ENCODE measurements at places on chromosomes 1 and 21.
A peak's percentile ranks its signal among the peaks of the same experiment; 100 is the strongest.

DNA sequence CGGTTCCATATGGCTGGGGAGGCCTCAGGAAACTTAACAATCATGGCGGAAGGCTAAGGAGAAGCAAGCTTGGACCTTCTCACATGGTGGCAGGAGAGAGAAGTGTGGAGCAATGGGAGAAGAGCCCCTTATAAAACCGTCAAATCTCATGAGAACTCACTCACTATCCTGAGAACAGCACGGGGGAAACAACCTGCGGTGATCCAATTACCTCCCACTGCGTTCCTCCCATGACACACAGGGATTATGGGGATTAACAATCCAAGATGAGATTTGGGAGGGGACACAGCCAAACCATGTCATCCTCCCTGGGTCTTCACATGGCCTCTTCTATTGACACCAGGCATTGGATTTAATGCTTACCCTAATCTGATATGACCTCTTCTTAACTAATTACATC, 455.1 kb upstream of the VAMP3 start:
- no peak for DNase-seq

DNA sequence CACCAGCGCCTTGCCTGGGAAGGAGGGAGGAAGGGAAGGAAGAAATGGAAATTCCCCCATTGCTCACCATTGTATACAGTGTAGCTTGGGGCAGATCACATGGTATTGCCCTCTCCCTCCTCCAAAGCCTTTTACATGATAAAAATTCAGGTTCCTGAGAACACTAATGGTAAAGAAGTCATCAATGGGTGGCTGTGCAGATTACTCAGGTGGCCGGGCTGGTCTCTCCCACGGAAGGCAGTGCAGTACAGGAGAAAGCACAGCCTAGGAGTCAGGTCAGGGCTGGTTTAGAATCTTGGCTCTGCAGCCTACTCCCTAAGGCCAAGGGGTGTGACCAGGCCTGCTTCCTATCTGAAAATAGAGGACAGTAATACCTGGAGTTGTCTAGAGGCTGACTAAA, 107.9 kb downstream of the SUSD4 start:
- DNase-seq, result no peak

DNA sequence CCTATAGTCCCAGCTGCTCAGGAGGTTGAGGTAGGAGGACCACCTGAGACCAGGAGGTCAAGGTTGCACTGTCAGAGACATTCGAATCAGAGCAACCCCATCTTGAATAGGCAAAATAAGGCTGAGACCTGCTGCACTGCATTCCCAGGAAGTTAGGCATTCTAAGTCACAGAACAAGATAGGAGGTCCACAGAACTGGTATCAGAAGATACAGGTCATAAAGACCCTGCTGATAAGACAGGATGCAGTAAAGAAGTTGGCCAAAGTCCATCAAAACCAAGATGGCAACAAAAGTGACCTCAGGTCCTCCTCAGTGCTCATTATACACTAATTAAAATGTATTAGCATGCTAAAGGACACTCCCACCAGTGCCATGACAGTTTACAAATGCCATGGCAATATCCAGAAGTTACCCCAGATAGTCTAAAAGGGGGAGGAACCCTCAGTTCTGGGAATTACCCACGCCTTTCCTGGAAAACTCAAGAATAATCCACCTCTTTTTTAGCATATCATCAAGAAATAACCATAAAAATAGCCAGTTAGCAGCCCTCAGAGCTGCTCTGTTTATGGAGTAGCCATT, 65.2 kb upstream of the KLHDC7A start:
- no peak for DNase-seq

DNA sequence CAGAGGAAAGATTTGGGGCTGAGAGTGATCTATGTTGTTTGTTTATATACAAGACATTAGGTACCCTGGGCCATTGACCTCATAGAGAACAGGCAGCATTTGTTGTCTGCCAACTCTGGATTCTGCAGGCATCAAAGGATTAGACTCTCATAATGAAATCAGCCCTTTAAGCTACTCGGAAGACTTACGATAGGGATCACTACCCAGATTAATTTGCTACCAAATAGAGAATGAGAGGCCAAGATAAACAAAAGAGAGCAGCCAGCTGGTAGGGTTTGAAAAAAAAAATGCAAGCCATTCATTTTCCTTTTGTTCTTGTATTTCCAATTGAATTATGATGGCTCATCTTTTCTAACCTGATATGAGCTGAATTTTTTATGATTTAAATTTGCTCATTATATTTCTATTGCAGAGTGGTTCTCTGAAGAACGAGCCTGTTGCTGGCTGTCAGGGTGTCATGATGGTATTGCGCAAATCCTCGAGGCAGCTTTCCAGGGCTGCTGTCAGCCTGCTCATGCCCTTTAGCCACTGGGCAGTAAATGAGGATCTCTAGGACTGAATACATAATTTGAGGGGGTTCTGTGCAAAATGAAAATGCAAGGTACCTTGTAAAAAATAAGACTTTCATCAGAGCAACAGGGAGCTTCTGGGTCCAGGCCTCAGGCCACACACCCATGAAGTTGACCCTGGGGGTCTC, 116.4 kb upstream of the KCNJ15 start:
- peak; percentile 62 for DNase-seq

GRCh38 chr1:79472067-79472656, 465.6 kb upstream of the ADGRL4 start:
- DNase-seq, result no peak

- no peak for DNase-seq
These were observed 11.5 kb downstream of the ZNF697 start for GRCh38 chr1:119636491-119637089.

- DNase-seq, result no peak
These were observed 126.5 kb downstream of the MATN1 start for GRCh38 chr1:30596891-30597290.

DNA sequence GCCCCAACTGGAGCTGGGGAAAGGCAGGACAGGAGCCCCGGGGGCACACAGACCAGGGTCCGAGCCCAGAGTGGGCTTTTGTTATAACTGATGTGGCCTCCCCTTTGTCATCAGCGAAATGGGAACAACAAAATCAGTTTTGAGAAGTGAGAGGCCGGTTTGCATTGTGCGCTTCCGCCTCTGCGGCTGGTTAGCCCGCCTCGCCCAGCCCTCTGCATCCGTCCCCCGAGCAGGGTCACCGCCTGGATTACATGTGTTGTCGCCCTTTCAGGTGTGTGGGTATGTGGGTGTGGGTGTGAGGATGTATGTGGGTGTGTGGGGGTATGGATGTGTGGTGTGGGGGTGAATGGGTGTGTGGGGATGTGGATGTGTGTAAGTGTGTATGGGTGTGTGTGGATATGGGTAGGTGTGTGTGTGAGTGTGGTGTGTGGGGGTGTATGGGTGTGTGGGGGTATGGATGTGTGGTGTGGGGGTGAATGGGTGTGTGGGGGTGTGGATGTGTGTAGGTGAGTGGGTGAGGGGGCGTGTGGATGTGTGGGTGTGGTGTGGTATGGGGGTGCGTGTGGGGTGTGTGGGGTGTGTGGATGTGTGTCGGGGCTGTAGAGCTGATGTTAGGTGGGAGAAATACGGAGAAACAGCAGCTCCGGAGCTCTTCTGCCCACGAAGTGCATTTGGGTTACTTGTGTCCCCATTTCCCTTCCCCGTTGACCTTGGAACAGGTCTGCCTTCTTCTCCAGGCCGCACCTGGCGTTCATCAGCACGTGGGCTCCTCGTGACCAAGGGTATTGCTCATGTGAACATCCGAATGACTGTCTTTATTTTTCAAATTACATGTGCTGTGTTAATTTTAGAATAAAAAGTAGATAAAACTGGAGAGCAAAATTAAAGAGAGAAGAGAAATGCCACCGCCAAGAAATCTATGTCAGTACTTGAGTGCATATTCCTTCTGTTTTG, 67.6 kb downstream of the FHAD1 start:
- DNase-seq, result no peak

GRCh38 chr1:168288311-168289052, 7.8 kb downstream of the TBX19 start:
- DNase-seq, result no peak

DNA sequence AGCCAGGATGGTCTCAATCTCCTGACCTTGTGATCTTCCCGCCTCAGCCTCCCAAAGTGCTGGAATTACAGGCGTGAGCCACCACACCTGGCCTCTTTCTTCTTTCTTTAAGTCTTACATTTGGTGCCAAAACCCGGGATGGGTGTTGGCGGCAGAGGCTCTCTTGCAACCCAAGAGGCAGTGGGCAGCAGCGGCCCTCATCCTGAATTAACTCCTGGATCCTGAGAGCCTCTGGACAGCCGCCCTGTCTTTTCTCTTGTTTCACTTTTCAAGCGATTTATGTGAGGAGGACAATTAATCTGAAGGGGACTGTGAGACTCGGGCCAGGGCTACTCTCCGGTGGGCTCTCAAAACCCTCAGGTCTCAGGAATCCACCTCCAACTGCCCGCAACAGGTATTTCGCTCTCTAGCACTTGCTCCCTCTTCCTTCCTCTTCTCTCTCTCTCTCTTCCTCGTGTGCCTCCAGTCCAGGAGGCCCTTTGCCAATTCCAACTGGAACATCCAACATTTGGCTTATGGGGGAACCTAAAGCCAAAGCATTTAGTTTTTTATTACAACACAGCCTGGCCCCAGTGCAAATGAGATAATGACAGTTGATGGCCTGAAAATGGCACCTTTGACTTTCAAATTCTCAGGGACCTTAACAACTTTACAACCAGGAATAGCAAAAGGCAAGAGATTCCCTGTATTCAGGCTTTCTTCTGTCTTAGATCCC, 18.1 kb upstream of the SLC2A5 start:
- DNase-seq, result no peak

Data from retinal pigment epithelial cell (primary cell).